ENCODE measurements at places on chromosomes 12 and 14. TPM values are rescaled to one million over a fixed set of nuclear protein-coding genes. Genes with fewer than 3 reads are reported as not detected.

DNA sequence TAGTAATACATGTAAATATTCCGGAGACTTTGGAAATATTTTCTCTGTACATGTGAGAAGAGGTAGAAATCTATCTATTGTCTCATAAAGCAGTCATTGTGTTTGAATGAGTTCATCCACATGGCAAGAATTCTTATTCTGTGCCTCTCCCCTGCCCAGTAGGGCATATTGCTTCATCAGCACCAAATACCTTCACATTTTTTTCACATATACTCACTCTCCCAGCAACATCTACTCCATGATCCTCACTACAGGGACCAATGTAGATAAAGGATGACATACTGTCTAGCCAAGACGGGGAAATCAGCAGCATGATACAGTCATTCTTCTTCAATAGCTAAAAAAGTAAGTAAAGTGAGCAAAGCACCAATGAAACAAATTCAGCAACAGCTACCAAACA is 1.3 kb upstream of the TAS2R14 start:
- H3K36me3 ChIP-seq: no peaks in the 10 kb centered on the region
- H3K4me1 ChIP-seq: peaks cover 5% of the 10 kb centered on the region
- H3K27me3 ChIP-seq: no peaks in the 10 kb centered on the region
- DNase-seq: no peak

- no peak overlapping the region for H3K27ac ChIP-seq
- peaks cover 3% of the 10 kb centered on the region for H3K36me3 ChIP-seq
- no peaks in the 10 kb centered on the region for H3K27me3 ChIP-seq
- H3K4me3 ChIP-seq: no peak overlapping the region
- DNase-seq: no peak
Measured at GRCh38 chr14:26996246-26996645, 398.4 kb upstream of the NOVA1 start.

GRCh38 chr14:96824283-96824682 is 27.1 kb downstream of the VRK1 start:
- H3K4me1 ChIP-seq: peaks cover 5% of the 10 kb centered on the region
- H3K4me3 ChIP-seq: no peak overlapping the region
- no peak overlapping the region for H3K27ac ChIP-seq
- H3K27me3 ChIP-seq: no peaks in the 10 kb centered on the region

DNA sequence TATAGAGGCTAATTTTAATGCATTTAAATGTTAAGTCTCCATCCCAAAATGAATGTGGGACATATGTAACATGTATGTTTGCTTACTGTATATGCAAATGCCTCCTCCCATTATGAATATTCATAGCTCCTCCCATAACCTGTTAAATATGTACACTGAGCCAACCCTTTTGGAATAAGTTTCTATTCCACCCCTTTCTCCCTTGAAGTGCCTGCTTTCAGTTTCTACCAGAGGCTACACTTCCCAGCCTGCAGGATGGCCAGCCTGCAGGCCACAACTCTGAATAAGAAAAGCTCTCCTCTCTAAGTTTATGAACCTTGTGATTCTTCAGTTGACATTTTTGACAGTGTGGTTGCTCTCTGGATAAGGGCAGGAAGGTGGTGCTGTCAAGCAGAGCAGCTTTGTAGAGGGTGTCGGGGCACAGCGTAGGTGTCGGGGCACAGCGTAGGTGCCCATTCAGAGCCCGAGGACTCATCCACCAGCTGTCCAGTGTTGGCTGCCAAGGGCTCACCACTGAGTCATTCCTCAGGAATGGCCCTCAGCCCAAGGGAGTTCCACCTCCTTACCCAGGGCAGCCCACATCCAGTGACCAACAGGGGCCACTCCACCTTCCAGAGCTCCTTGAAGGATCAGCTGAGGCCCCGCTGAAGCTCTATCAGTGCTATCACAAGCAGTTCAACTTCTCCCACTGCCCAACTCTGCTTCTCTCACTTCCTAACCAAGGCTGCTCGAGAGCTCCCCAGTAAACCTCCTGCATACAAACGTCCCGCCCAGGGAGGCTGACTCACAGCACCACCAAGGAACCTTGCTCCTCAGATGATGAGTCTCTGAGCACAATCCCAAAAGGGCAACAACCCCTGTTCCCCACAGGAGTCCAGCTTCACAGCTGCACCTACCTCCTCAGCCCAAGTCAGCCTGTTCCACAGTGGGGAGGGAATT is 31.4 kb downstream of the VWF start:
- no peaks in the 10 kb centered on the region for H3K4me1 ChIP-seq
- H3K27ac ChIP-seq: no peak overlapping the region
- H3K27me3 ChIP-seq: peaks cover 37% of the 10 kb centered on the region
- H3K36me3 ChIP-seq: no peaks in the 10 kb centered on the region

- no peak overlapping the region for H3K4me3 ChIP-seq
Measured at GRCh38 chr12:6377667-6377994, 2.3 kb upstream of the SCNN1A start.

DNA sequence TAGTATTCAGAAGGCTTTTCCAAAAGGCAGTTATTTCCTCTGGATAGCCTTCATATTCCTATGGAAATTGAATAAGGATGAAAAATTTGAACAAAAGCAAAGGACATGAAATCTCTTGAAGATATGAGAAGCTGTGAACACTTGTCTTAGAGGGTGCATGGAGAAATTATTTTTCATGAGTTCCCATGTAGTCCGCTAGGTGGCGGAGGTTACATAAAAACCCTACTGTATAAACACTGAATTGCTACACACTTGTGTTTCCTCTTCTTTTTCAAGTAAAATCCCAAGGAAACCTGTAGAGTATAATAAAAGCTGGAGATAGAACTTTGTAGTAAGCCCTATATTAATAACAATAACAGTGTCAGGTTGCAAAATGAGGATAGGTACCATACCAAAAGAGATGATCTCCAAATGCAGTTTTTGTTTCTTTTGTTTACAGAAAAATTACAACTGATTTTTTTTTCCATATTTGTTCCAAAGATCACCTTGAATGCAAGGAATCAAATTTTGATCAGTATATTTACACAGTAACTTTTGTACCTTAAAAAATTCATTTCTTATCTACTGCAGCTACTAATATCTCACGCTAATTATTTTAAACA is 37.8 kb upstream of the OR4E1 start:
- H3K36me3 ChIP-seq: no peaks in the 10 kb centered on the region
- peak overlapping the region; percentile 58 for H3K4me3 ChIP-seq
- H3K4me1 ChIP-seq: peaks cover 9% of the 10 kb centered on the region
- peak overlapping the region; percentile 49 for H3K27ac ChIP-seq
- peaks cover 33% of the 10 kb centered on the region for H3K27me3 ChIP-seq

Gene LRRK2
- total RNA-seq: 0.80 TPM

Gene RNASE1
- total RNA-seq: not detected

Gene RASAL1
- not detected for total RNA-seq

Gene TBX5
- total RNA-seq: not detected

All from activated CD8-positive, alpha-beta memory T cell treated with anti-CD3 and anti-CD28 coated beads, Interleukin-2, amount 10 ng/mL, durations not matched to agents 7 days and 5 days (primary cell).